ENCODE measurements at places on chromosomes 13 and 19.
A peak's percentile ranks its signal among the peaks of the same experiment; 100 is the strongest.

- peak; percentile 80 for DNase-seq
Observed at GRCh38 chr13:102779436-102780159, 6.0 kb upstream of the TEX30 start.

DNA sequence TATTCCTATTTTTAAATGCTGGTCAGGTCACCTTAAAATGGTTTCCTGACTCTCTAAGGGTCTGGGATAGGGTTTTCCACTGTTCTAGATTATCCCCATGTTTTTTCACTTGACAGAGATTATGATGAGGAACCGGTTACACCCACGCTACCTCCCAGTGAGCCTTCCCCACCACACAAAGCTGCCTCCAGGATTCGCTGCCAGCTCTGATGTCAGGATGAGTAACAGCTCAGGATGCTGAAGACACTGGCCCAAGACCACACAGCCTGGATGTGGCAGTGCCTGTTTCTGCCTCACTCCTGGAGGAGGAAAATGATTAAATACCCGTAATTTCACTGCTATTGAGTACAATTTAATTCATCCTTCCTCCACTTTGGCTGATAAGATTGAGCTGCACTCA lies 22.9 kb downstream of the ZNF114 start:
- no peak for DNase-seq

GRCh38 chr13:74287724-74288169 lies 153.5 kb upstream of the KLF12 start:
- DNase-seq = no peak

GRCh38 chr13:113305208-113305607 lies 8.2 kb downstream of the LAMP1 start:
- DNase-seq = no peak

DNA sequence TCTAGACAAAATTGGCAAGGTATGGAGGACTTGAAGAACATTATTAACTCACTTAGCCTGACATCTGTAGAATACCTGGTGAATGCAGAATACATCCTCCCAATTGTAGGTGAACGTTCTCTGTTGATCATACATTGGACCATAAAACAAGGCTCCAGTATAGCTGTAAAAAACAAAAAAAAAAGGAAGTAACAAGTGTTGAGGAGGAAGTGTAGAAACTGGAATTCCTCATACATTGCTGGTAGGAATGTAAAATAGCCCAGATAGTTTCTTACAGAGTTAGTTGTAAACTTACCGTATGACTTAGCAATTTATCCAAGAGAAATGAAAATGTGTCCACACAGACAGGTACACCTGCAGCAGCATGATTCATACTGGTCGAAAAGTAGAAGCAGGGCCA lies 44.8 kb downstream of the TSSK6 start:
- no peak for DNase-seq

- peak; percentile 43 for DNase-seq
Observed at GRCh38 chr19:38264486-38265212, at the start of gene SPINT2. SPINT2 (plus strand) TSS chr19:38264573; CDS start chr19:38264893, 320 bp downstream.

GRCh38 chr19:55686311-55687050 lies 11.5 kb downstream of the EPN1 start:
- no peak for DNase-seq

- DNase-seq = no peak
Observed at GRCh38 chr13:31591642-31592233, 147.6 kb upstream of the RXFP2 start.

- no peak for DNase-seq
Observed at GRCh38 chr19:38850976-38851621, 1.3 kb upstream of the HNRNPL start.

DNA sequence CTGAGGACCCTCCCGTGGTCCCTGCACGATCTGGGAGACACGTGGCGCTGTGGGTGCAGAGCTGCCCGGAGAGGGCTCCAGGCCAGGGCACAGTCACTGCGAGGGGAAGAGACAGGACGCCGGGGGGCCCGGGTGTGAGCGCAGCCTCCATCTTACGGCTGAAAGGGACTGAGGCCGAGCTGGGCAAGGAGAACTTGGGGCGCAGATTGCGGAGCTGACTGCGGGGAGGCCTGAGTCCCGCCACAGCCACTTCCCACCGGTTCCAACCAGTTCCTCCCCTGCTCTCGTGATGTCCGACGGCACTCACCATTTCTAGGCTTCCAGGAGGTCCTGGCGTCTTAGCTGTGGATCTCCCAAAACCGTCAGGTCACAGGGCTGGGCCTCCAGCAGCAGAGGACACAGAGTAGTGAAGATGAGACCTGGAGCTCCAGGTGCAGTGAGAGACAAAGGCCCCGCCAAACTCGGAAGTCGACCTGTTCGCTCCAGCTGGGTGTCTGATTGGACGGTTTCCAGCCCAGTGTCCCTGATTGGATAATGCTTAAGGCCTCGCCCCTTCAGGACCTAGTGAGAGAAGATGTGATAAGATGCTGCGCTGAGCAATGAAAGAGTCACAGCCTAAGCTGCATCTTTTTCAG lies 4.8 kb upstream of the ZNF253 start:
- no peak for DNase-seq

DNA sequence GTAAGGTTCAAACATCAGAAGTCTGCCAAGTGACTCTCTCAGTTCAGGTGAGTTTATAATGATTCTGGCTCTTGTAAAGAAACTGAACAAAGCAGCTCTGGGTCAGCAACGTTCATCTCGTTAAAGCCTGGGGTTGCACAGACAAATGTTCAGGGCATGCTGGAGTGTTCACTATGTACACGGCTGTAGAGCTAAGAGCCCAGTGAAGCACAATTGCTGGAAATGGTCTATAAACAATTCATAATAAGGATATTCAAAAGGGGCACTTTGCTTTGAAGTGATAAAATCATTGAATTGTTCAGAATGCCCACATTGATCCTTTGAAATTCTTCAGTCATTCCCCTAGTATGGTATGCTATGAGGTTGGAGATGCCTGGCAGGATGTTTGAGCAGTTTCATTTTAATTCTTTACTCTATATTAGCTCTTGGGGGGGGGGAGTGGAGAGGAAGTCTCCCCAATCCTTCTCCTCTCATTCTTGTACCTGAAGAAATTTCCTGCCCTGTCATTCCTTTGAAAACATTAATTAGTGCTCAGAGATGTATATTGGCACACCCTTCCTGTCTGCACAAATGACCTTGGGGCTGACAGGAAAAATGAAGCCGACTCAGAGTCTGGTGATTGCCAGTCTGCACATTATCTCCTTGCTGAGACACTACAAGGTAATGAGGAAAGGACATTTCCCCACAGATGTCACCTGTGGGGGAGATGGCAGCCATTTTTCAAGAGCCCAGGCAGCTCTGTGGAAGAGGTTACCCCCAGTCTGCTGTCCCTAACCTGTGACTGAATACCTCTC lies 145.5 kb downstream of the DLEU7 start:
- DNase-seq = no peak

- DNase-seq = no peak
Observed at GRCh38 chr19:4555657-4556561, 3.6 kb downstream of the SEMA6B start.

DNA sequence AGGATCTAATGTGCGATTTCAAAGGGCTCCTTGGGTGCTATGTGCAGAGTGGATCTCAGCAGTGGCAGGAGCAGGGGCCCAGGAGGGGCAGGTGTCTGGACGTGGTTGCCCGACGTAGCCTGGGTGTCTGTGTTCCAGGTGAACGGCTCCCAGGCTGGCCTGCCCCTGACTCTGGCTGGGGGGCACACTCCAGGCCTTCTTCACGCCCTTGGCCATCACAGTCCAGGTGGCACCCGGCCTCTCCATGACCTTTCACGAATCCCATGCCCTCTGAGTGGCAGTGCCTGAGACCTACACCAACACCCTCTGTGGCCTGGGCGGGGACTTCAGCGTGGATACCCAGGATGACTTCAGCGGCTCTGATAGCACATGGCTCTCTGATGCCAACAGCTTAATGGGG lies 11.3 kb upstream of the FXYD3 start:
- DNase-seq = no peak

GRCh38 chr13:84777316-84777715 lies 895.0 kb upstream of the SLITRK1 start:
- no peak for DNase-seq

GRCh38 chr19:39398297-39398864 lies 7.2 kb downstream of the MED29 start:
- no peak for DNase-seq

- no peak for DNase-seq
Observed at GRCh38 chr19:5951338-5951861, 26.5 kb downstream of the RANBP3 start.

Data from GDM1 (cell line).